NCI-H1048 (cell line): ENCODE measurements at places on chromosomes 11 and 22.

GRCh38 chr11:45879803-45880686 lies 5.4 kb upstream of the MAPK8IP1 start:
- DNase-seq: no peak

- no peak for DNase-seq
Measured at GRCh38 chr22:30424534-30425326, 838 bp upstream of the MTFP1 start.

- no peak for DNase-seq
Measured at GRCh38 chr22:20423906-20424551, 13.6 kb downstream of the SCARF2 start.

- DNase-seq: no peak
Measured at GRCh38 chr11:108289699-108290098, 66.8 kb downstream of the ATM start.

DNA sequence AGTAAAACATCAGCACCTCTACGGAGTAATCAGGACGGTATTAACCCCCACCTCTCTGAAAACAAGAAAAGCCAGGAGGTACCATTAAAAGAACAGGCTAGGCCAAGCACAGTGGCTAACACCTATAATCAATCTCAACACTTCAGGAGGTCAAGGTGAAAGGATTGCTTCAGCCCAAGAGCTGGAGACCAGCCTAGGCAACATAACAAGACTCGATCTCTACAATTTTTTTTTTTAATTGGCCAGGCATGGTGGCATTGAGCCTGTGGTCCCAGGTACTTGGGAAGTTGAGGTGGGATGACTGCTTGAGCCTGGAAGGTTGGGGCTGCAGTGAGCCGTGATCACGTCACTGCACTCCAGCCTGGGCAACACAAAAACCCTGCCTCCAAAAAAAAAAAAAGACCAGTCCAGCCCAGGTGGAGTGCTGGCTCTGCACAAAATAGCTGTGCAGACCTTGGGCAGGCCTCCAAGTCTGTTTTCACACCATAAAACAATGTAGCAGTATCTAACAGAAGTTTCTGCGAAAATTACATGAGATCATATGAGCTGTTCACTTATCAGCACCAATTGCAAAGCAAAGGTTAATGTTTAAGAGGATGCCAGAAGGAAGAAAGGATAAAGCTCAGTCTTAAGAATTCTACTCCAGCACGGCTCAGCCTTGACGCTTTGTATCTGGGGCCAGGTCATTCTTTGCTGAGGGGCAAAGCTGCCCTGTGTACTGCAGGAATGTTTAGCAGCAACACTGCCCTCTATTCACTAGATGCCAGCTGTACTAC lies 14.8 kb downstream of the CHKA start:
- no peak for DNase-seq

DNA sequence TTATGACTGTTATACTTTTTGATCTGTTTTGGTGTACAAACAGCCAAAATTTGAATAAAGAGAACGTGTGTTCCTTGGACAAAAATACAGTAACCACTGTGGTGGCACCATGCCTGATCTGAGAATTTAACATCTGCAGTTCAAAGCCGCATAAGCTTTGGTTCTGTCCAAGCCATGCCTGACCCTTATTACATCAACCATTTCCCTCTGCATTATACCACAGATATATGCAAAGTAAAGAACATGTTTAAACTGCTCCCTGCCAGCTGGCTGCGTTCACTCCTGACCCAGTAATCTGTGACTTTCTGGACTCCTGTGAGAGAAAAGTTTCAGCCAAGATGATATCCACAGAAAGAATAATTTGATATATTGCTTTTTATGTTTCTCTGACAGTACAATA lies 890.5 kb upstream of the ANO3 start:
- DNase-seq: no peak

DNA sequence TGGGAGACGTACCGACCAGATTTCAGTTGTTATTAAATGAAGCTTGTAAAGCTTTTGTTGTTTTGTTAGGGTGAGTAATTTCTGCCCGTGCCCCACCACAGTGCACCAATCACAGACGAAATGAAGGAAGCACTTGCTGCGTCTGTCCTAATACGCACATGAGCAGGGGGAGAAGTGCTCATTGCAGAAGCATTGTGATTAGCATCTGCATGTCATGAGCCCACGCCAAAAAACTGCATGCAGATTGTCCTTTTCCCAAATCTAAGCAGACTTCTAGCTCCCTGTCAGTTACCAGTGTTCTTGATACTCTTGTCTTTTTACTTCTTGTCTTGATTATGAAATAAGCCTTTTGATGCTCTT lies 15.5 kb downstream of the RBX1 start:
- no peak for DNase-seq

GRCh38 chr11:6269994-6270393 lies 10.4 kb downstream of the CCKBR start:
- DNase-seq: no peak

GRCh38 chr11:1126935-1127663 lies 30.7 kb upstream of the MUC5AC start:
- DNase-seq: no peak

GRCh38 chr22:50252082-50253045 lies 1.3 kb upstream of the HDAC10 start:
- no peak for DNase-seq

GRCh38 chr11:72576243-72576595 lies 98.0 kb downstream of the PDE2A start:
- DNase-seq: no peak
